ENCODE measurements at places on chromosomes 1 and 21.

- H3K4me3 ChIP-seq, result no peak overlapping the region
- peaks cover 8% of the 10 kb centered on the region for H3K4me1 ChIP-seq
- H3K27ac ChIP-seq, result no peak overlapping the region
- peak; percentile 12 for DNase-seq
- H3K27me3 ChIP-seq, result no peaks in the 10 kb centered on the region
- H3K36me3 ChIP-seq, result peaks cover 29% of the 10 kb centered on the region
Measured at GRCh38 chr1:54857141-54857540, 29.9 kb downstream of the DHCR24 start.

- DNase-seq, result no peak
- no peaks in the 10 kb centered on the region for H3K4me1 ChIP-seq
- no peaks in the 10 kb centered on the region for H3K36me3 ChIP-seq
- no peak overlapping the region for H3K4me3 ChIP-seq
- H3K27me3 ChIP-seq, result no peaks in the 10 kb centered on the region
- H3K27ac ChIP-seq, result no peak overlapping the region
Measured at GRCh38 chr1:222373216-222373615, 174.7 kb downstream of the HHIPL2 start.

- H3K27me3 ChIP-seq, result no peaks in the 10 kb centered on the region
- H3K27ac ChIP-seq, result no peak overlapping the region
- no peak for DNase-seq
- peaks cover 13% of the 10 kb centered on the region for H3K36me3 ChIP-seq
- no peak overlapping the region for H3K4me3 ChIP-seq
- peaks cover 6% of the 10 kb centered on the region for H3K4me1 ChIP-seq
Measured at GRCh38 chr1:246629976-246630375, 63.7 kb downstream of the CNST start.

DNA sequence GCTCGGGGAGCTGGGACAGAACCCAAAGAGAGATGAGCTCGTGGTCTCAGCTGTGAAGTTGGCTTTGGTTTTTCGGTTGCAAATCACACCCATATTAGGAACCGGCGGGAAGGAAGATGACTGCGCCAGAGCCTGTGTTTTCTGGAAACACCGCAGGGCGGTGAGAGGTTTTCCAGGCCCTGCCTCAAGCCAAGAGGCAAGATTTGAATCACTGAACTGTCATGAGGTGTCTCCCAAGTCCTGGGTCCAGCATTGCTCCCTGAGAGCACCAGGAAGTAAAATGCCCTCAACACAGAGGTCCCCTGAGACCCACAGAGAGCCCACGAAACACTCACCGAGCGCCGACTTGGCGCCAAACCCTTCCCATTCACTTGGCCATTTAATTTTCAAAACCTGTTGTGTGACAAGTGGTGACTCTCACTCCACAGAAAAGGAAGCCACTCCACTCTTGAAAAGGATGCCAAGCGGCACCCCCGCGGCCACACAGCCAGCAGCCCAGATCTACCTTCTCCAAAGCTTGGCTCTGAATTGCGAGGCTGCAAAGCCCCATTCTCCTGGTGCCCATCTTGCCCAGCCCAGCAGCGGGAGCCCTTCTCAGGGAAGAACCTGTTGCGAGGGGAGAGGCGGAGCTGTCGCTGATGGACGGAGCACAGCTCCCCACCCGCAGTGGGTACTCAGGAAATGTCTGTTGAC lies 99.0 kb upstream of the RUNX3 start:
- no peaks in the 10 kb centered on the region for H3K36me3 ChIP-seq
- H3K27ac ChIP-seq, result peak overlapping the region; percentile 11
- no peak overlapping the region for H3K4me3 ChIP-seq
- no peak for DNase-seq

DNA sequence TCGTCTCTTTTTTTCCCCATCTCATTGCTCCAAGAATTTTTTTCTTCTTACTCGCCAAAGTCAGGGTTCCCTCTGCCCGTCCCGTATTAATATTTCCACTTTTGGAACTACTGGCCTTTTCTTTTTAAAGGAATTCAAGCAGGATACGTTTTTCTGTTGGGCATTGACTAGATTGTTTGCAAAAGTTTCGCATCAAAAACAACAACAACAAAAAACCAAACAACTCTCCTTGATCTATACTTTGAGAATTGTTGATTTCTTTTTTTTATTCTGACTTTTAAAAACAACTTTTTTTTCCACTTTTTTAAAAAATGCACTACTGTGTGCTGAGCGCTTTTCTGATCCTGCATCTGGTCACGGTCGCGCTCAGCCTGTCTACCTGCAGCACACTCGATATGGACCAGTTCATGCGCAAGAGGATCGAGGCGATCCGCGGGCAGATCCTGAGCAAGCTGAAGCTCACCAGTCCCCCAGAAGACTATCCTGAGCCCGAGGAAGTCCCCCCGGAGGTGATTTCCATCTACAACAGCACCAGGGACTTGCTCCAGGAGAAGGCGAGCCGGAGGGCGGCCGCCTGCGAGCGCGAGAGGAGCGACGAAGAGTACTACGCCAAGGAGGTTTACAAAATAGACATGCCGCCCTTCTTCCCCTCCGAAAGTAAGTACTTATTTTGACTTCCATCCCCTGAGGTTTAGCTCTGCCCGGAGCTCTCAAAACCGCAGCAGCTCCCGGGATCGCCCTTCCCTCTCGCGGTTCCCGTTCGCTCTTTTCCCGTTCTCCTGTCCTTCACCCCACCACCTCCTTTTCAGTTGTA lies 1.5 kb downstream of the TGFB2 start:
- H3K4me3 ChIP-seq, result peak overlapping the region; percentile 70
- no peak for DNase-seq
- H3K27me3 ChIP-seq, result no peaks in the 10 kb centered on the region

GRCh38 chr1:231581859-231582258 lies 44.7 kb upstream of the DISC1 start:
- H3K27me3 ChIP-seq, result no peaks in the 10 kb centered on the region
- H3K4me1 ChIP-seq, result no peaks in the 10 kb centered on the region
- H3K36me3 ChIP-seq, result no peaks in the 10 kb centered on the region
- H3K4me3 ChIP-seq, result no peak overlapping the region
- no peak overlapping the region for H3K27ac ChIP-seq

DNA sequence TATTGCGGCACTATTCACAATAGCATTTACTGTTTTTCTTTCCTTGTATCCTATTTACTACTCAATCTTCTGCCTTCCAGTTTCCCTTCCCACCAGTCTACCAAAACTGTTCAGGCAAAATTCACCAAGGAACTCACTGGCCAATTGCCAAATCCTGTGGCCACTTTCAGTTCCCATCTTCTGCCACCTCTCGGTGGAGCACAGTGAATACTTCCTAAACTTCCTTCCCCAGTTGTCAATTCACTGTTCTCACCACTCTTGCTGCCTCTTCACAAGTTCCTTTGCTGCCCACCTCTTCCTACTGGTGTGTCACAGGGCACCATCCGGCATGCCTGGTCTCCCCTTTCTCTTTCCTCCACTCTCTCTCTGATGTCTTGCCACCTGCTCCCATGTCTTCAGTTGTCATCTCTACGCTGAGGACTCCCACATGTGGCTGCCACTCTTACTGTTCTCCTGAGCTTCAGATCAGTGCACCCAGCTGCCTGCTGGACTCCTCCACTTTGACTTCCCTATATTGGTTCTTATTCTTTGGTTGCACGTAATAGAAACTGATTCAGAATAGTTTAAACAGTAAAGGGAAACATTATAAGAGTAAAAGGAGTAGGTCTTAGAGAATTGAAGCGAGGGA lies 114.4 kb downstream of the PIK3R3 start:
- H3K27ac ChIP-seq, result no peak overlapping the region
- H3K27me3 ChIP-seq, result no peaks in the 10 kb centered on the region
- H3K4me3 ChIP-seq, result no peak overlapping the region
- no peaks in the 10 kb centered on the region for H3K4me1 ChIP-seq

- peaks cover 42% of the 10 kb centered on the region for H3K4me1 ChIP-seq
- no peak for DNase-seq
- peak overlapping the region; percentile 93 for H3K27ac ChIP-seq
- H3K27me3 ChIP-seq, result no peaks in the 10 kb centered on the region
- peak overlapping the region; percentile 97 for H3K4me3 ChIP-seq
Measured at GRCh38 chr1:52056937-52057231, 789 bp downstream of the BTF3L4 start.

DNA sequence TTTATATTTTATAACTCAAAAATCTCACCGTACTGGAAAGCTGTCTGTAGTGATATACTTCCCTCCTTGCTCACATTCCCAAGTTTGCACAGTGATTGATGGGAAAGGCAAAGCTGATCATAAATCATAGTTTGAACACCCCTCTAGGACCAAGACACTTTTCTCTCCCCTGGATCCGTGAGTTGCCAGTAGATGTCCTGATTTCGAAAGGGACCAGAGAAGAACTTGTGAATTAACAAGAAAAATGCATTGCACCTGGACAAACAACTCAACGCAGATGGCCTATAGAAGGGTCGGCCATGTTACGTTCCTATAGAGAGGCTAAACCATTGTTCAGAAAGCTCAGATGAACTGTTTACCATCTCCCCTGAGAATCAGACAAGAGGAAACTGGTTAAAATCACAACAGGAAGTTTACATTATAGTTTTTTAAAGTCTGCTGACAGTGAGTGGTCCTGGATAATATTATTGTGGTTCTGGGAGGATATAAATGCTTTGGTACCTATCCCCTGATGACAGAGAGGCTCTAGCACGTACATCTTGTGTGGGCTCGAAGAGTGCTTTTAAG lies 124.0 kb upstream of the SLC45A1 start:
- no peaks in the 10 kb centered on the region for H3K27me3 ChIP-seq
- peaks cover 18% of the 10 kb centered on the region for H3K4me1 ChIP-seq
- no peak overlapping the region for H3K4me3 ChIP-seq
- H3K27ac ChIP-seq, result no peak overlapping the region
- no peaks in the 10 kb centered on the region for H3K36me3 ChIP-seq
- DNase-seq, result no peak

DNA sequence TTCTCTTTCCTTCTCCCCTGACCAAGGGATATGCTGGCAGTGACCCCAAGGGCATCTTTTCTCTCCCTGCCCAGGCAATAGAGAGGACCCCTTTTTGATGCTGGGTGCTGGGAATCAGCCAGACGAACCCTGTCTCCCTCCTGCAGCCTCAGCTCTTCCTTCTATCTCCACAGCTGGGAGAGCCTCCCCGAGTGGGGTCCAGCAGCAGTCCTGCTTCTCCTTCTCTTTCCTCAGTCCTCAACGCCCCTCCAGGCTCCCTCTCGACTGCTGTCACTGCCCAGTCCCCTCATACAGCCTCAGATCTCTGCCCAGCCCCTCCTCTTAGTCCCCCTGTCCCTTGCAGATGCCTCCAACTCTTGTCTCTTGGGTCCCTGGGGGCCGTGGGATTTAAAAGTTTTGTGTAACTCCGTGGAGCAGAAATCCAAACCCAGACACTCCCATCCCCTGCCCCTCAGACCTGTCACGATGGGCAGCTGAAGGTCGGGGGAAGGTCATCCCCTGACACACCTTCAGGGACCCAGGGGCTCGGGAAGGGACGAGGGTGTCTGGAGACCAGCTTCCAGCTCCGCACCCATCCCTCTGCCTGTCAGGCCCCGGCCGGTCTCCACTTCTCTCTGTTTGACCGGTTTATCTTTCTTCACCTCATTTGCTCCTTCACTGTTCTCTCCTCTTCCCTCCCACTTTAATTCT lies 5.8 kb upstream of the ETV3L start:
- no peaks in the 10 kb centered on the region for H3K4me1 ChIP-seq
- no peaks in the 10 kb centered on the region for H3K36me3 ChIP-seq
- H3K27me3 ChIP-seq, result peaks cover 27% of the 10 kb centered on the region
- DNase-seq, result peak; percentile 55
- H3K4me3 ChIP-seq, result no peak overlapping the region

- no peaks in the 10 kb centered on the region for H3K4me1 ChIP-seq
- no peak for DNase-seq
- H3K36me3 ChIP-seq, result no peaks in the 10 kb centered on the region
- no peaks in the 10 kb centered on the region for H3K27me3 ChIP-seq
- no peak overlapping the region for H3K4me3 ChIP-seq
Measured at GRCh38 chr1:87170931-87171598, 157.6 kb upstream of the LMO4 start.

- DNase-seq, result no peak
- H3K27me3 ChIP-seq, result no peaks in the 10 kb centered on the region
- H3K27ac ChIP-seq, result no peak overlapping the region
- H3K36me3 ChIP-seq, result no peaks in the 10 kb centered on the region
Measured at GRCh38 chr1:186849826-186850225, 21.1 kb downstream of the PLA2G4A start.

DNA sequence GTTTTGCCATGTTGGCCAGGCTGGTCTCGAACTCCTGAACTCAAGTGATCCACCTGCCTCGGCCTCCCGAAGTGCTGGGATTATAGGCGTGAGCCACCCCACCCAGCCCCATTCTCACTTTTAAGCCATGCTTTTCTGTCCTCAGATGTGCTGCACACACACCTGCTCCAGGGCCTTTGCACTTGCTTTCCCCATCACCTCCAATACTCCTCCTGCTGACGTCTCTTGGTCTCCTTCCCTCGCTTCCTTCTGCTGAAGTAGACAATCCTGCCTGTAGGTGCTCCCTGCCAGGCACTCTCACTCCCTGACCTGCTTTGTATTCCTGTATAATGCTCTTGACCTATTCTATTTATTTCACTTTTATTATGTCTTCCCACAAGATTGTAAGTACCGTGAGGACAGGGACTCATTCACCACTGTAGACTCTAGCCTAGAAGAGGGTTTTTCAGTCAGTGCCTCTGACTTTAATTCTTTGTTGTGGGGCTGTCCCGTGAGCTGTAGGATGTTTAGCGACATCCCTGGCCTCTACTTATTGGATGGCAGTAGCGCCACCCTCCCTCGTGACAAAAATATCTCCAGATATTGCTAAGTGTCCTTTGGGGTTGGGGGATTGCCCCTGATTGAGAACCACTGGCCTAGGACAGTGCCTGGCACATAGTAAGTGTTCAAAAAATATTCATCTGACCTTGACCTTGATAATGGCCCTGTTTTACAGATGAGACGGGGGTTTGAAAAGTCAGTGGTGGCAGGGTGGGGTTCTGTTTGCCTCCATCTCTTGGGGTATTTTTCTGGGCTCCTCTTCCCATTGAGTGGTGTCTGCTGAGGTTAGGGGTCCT lies 4.6 kb downstream of the TNFRSF1B start:
- H3K4me1 ChIP-seq, result peaks cover 63% of the 10 kb centered on the region
- no peaks in the 10 kb centered on the region for H3K27me3 ChIP-seq
- no peak for DNase-seq
- peak overlapping the region; percentile 79 for H3K27ac ChIP-seq
- no peaks in the 10 kb centered on the region for H3K36me3 ChIP-seq
- no peak overlapping the region for H3K4me3 ChIP-seq

DNA sequence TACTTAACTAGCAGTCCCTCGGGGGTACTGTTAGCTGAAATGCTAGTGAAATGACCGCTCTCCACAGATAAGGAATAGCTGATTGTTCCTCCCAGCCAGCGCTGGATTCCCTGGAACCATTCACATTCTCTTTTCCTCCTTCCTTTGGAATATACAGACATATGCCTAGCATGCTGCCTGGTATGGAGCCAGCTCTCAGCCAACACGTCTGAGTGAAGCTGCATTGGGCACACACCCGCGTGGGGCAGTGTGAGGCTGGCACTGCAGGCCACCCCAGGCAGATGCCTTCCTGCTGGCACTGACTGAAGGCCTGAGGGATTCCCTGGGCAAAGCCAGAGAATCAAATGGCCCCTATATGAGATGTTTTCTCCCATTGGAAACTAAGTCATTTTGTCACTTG lies 66.7 kb downstream of the TLR5 start:
- no peaks in the 10 kb centered on the region for H3K36me3 ChIP-seq
- H3K4me3 ChIP-seq, result no peak overlapping the region
- H3K4me1 ChIP-seq, result peaks cover 9% of the 10 kb centered on the region
- peak overlapping the region; percentile 17 for H3K27ac ChIP-seq
- H3K27me3 ChIP-seq, result no peaks in the 10 kb centered on the region
- DNase-seq, result no peak

Measured in upper lobe of right lung (tissue), 1 donor.